ENCODE measurements at places on chromosomes 11 and 22. TPM values are rescaled to one million over a fixed set of nuclear protein-coding genes. Genes with fewer than 3 reads are reported as not detected.

DNA sequence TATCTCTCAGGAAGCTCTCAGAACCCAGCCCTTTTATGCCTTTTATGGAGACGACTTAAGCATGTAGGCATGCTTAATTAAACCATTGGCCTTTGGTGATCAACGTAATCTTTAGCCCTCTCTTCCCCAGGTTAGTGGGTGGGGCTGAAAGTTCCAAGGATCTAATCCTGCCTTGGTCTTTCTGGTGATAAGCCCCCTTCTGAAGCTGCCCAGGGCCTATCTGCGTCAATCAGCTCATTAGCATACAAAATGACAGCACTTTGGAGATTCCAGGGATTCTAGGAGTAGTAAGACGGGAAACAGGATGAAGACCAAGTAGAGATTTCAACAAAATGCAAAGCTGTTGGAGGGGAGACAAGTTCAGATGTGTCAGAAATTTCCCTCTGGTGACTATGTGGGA lies 3.1 kb downstream of the FAM118A start:
- no peak for DNase-seq

DNA sequence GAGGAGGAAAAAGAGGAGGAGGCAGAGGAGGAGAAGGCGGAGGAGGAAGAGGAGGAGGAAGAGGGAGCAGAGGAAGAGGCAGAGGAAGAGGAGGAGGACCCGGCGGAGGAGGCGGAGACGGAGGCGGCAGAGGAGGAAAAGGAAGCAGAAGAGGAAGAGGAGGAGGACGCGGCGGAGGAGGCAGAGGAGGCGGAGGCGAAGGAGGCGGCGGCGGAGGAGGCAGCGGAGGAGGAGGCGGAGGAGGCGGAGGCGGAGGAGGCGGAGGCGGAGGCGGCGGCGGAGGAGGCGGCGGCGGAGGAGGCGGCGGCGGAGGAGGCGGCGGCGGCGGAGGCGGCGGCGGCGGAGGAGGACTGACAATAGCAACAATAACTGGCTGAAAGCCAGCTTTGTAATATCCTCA lies 616.6 kb downstream of the TBC1D22A start:
- no peak for DNase-seq

Gene CHRNA10
- 1.1 TPM for total RNA-seq

Gene GRIK4
- 0.11 TPM for total RNA-seq
